ENCODE measurements at places on chromosomes 4 and X.

- DNase-seq, result no peak
Measured at GRCh38 chr4:142883040-142883832, 37.1 kb upstream of the INPP4B start.

GRCh38 chr4:86033171-86033570 lies 326.7 kb downstream of the MAPK10 start:
- no peak for DNase-seq

DNA sequence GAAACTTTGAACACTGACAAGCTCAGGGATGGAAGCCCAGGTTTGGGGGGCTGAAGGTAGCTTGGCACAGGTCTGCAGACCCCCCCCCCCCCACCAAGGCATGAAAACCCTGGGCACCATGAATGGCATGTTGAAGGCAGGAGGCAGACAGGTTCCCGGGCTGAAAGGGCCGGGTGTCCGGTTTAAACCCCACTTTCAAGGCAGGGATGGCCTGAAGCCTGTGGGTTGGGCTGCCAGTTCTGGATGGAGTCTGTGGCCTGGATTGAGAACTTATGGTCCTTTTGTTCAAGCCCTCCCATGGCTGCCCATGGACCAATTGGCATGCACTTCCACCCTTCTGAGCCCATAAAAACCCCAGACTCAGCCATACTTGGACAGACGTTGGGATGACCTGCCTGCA lies 616.9 kb downstream of the ADGRL3 start:
- no peak for DNase-seq

DNA sequence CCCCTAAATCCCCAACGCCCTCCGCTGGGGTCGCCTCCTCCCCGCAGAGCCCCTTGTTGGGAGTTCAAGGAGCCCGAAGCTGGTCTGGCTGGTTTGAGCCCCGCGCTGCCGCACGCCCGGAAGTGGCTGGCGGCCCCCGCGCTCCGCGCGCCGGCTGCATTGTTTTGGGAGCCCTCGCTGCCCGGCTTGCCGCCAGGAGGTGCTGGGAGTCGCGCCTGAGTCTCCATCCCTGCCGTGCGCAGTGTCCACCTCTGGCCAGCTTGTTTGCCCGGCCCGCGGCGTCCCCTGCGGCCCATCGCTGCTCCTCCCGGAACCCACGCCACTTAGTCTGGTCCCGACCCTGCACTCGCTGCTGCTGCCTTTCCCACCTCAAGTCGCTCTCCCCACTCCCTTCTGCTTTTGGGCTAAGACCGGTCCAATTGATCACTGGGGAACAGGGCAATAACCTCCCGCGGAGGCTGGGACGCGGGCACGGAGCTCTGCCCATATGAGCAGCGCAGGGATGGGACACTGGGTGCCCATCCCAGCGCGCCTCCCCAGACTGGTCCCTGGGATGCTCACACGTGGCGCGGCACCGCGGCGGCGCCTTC lies 2.2 kb upstream of the SFRP2 start:
- peak; percentile 34 for DNase-seq

GRCh38 chr4:152229782-152230289 lies 306.1 kb downstream of the FBXW7 start:
- DNase-seq, result no peak

GRCh38 chr4:106830879-106831278 lies 205.2 kb downstream of the DKK2 start:
- no peak for DNase-seq

Data from stimulated activated CD4-positive, alpha-beta T cell treated with anti-CD3 and anti-CD28 coated beads, Interleukin-1b, Interleukin-23, amount 100 ng/mL, for 48 hours (primary cell).